Dermis microvascular lymphatic vessel endothelial cell (primary cell): ENCODE measurements at places on chromosomes 4 and X. TPM values are rescaled to one million over a fixed set of nuclear protein-coding genes. Genes with fewer than 3 reads are reported as not detected.

The F8A2 gene
- not detected in 2 replicates for total RNA-seq

The NHSL2 gene
- total RNA-seq: 24.3 and 24.8 TPM in 2 replicates

The ELF4 gene
- total RNA-seq: 9.8 and 14.3 TPM in 2 replicates

The ASMT gene
- not detected in 2 replicates for total RNA-seq

The MAGEA4 gene
- not detected in 2 replicates for total RNA-seq

The SLC25A43 gene
- total RNA-seq: 12.3 and 14.4 TPM in 2 replicates

- peak; percentile 56 for DNase-seq
Observed at GRCh38 chr4:159104694-159105414, 2.0 kb downstream of the RAPGEF2 start.

- DNase-seq: no peak
Observed at GRCh38 chr4:22486276-22486675, 29.6 kb downstream of the ADGRA3 start.

- DNase-seq: no peak
Observed at GRCh38 chrX:29187264-29187663, 600.0 kb downstream of the IL1RAPL1 start.

- DNase-seq: no peak
Observed at GRCh38 chr4:172412851-172413580, 599.8 kb downstream of the GALNTL6 start.

DNA sequence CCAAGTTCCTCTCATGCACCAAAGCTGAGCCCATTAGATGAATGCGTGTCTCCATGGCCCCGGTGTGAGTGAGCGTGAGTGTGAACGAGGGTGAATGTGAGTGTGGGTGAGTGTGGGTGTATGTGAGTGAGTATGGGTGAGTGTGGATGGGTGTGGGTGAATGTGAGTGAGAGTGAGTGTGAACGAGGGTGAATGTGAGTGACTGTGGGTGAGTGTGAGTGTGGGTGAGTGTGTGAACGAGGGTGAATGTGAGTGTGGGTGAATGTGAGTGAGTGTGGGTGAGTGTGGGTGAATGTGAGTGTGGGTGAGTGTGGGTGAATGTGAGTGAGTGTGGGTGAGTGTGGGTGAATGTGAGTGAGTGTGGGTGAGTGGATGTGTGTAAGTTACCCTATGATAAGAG, 1521.8 kb upstream of the TENM3 start:
- DNase-seq: no peak

- DNase-seq: no peak
Observed at GRCh38 chr4:15106399-15106798, 104.1 kb downstream of the CPEB2 start.

GRCh38 chrX:739611-740010, 109.0 kb downstream of the SHOX start:
- DNase-seq: no peak

DNA sequence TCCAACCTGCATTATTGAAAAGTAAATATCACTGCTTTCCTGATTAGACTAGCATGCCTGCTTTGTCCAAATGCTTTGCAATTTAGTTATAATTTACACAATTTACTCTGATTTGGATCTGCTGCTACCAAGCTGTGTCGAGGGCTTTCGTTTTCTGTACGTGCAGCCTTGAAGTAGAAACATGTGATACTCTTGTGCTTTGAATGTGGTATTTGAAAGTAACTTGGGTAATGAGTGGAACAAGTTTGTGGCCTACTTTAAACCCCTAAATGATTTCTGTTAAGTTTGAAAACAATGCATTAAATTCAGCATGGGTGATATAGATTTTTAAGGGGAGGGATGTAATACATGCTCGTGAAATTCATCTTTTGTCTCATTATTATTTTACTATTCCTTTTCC, 240.7 kb downstream of the IQCM start:
- no peak for DNase-seq

DNA sequence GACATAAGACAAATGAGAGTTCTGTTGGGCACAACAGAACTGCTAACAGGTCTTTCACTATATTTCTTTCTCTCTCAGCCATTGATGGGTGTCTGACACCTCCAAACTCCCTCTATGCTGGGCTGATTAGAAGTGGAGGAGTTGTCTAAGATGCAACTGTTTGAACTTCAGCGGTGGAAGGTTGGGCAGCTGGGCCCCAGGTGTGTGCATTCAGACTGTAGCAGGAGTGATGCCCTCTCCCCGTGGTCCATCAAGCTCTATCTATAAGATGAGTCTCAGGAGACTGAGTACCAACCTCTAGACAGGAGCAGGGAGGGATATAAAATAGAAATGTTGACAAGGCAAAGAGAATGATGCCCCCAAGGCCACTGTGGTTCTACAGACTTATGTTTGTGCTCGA, 28.2 kb upstream of the CHRNA9 start:
- no peak for DNase-seq
